ENCODE measurements at places on chromosomes 2 and 18. TPM values are rescaled to one million over a fixed set of nuclear protein-coding genes. Genes with fewer than 3 reads are reported as not detected.

Gene GALNT14
- total RNA-seq = 5.6 TPM

Gene DSC3
- total RNA-seq = 67.4 TPM

Gene RAB6C
- total RNA-seq = 0.10 TPM

Gene SLC4A3
- total RNA-seq = 1.5 TPM

Gene CCDC121
- 5.7 TPM for total RNA-seq

Gene TDRD15
- total RNA-seq = not detected

Gene MAPRE2
- total RNA-seq = 28.9 TPM

Gene CREG2
- total RNA-seq = 0.92 TPM

Gene LGALSL
- 18.9 TPM for total RNA-seq

Gene CFAP221
- 3.0 TPM for total RNA-seq

Gene CRYBA2
- not detected for total RNA-seq

Gene AOX1
- total RNA-seq = 3.3 TPM

Gene AKAIN1
- total RNA-seq = not detected

Gene C2orf78
- not detected for total RNA-seq

Gene RAB6D
- total RNA-seq = not detected

Gene GALR1
- total RNA-seq = 0.21 TPM
